Endothelial cell (in vitro differentiated cells): ENCODE measurements at places on chromosomes 6 and 20.

DNA sequence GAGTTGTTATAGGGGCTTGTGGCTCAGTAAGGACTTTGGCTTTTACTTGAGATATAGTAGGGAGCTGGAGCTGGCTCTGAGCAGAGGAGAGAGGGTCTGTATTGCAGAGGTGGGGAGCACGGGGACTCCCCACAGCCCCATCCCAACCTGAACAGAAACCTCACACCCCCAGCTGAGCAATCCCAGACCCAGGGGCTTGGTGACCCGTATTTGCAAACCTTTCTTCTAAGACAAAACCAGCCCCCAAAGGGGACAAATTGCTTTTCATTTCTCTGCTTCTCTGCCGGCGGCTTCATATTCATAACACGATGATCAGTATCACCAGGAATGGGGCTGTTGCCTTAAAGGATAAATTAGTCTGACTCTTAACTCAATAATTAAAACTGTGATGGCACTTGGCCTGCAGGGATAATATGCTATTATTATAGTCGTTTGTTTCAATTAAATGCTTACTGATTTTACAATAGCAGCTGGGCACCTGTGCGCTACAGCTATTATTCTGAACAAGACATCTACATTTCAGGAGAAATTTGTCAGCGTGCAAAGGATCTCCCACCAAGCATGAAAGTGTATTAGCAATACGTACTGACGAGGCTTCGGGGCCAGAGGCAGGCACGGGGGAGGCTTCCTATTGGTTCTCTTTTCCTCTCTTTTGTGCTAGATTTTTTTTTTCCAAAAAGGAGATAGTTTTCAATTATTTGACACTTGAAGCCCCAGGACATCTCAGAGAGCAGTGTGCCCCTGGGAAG lies 118.1 kb downstream of the TOX2 start:
- no peak for DNase-seq

DNA sequence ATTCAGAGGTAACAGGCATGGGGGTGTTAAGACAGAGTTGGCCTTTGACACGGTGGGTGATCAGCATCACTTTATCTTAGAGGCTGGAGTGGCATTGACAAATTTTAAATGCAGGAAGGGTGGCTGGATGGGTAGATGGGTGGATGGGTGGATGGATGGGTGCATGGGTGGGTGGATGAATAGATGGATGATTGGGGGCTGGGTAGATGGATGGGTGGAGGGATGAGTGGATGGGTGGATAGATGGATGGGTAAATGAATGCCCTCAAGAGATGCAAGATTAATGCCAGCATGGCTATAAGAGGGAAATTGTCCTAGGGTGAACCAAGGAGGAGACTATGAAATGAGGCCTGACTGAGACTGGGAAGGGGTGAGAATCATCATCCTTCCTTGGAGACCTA lies 18.4 kb downstream of the ITPR3 start:
- DNase-seq: no peak

- DNase-seq: no peak
Measured at GRCh38 chr20:51091406-51092195, 68.7 kb upstream of the KCNG1 start.

DNA sequence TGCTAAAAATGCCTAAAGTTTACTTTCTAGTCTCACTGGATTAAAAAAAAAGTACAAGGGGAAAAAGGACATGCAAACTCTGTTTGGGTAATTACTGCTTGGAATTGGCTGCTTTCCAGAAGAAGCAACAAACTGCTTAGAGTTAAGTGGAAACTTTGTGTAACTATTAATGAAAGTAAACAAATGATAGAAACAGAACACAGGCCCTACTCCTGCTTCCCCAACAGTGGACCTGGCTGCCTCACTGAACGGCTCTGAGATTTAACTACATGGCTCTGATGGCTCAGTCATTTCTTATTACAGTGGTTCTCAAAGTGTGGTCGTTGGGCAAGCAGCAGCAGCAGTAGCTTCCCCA lies 108.5 kb downstream of the MAN1A1 start:
- DNase-seq: no peak

GRCh38 chr20:5448449-5449118 lies 131.8 kb upstream of the PROKR2 start:
- DNase-seq: peak; percentile 71

DNA sequence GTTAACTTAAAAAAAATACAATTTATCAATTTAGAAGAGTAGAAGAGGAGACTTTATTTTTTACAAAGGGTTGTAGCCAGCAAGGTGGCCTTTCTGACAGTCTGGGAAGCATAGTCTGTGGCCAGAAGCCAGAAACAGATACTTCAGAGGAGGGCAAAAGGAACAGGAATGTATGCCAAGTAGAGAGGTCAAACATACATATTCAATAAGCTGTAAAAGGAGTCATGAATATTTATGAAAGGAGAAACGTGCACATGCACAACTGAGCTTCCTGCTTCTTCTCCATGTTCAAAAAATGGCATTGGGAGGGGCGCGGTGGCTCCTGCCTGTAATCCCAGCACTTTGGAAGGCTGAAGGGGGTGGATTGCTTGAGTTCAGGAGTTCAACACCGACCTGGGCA lies 43.9 kb upstream of the FAM184A start:
- DNase-seq: no peak

GRCh38 chr6:116034327-116034726 lies 26.4 kb downstream of the FRK start:
- no peak for DNase-seq

DNA sequence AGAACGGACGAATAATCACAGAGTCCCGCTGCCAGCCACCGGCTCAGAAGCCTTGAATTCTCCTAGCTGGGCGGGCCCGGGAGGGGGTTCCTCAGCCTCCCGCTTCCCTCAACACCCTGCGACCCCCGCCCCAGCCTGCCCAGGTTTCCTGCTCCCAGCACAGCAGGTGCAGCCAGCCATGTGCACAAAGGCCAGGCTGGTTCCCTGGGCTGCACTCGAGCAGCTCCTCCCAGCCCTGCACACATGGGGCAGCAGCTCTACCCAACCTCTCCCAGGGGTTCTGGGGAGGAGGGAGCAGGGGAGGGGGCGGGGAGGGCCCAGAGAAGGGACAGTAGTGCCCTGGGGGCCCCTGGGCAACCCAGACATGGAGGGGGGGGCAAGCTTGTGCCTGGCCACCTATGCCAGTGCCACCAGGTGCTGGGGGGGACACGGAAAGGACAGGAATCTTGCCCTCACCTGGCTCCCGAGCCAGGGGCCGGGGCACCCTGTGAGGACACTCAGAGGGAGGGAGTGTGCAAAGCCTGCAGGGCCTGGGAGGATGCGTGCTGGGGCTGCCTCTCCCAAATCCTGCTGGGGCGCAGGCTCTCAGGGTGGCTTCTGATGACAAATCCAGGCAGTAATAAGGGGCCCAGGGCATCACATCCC lies 1.2 kb upstream of the NTSR1 start:
- no peak for DNase-seq

DNA sequence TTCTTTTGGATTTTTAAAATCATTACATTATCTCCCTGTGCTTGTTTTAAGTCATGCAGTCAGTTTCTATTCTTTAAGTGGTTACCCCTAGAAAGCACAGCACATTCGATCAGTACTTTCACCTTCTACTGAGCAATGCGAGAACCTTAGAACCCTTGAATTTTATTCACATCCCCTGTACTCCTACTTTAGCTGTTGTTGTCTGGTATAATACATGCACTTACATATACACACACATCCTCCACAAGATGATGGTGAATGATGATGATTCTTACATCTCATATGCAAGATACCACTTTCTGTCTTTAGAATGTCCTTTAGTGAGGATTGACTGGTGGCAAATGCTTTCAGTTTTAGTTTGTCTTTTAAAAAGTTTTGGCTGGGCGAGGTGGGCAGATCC lies 5.7 kb downstream of the CDC40 start:
- no peak for DNase-seq

GRCh38 chr6:106339334-106340029 lies 13.9 kb upstream of the ATG5 start:
- DNase-seq: peak; percentile 60

DNA sequence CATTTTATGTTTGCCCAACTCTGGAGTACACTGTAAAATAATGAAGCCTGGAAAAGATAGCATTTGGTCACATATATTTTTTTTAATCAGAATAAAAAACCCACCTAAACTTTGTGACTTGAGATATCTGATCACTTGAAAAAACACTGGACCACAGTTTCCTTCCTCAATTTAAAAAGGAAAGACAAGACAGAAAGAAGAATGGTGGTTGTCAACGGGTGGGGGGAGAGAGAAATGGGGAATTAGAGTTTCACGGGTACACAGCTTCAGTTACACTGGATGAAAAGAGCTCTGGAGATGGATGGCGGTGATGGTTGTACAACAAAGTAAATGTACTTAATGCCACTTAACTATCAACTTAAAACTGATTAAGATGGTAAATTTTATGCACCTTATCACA lies 14.7 kb upstream of the DST start:
- no peak for DNase-seq
